Stimulated activated memory B cell treated with anti-CD40 and anti-IgM and Interleukin-4, amounts not matched to agents 10 μg/mL and 1 μg/mL and 100 μg/mL, for 72 hours (primary cell): ENCODE measurements at places on chromosomes 4 and X.

DNA sequence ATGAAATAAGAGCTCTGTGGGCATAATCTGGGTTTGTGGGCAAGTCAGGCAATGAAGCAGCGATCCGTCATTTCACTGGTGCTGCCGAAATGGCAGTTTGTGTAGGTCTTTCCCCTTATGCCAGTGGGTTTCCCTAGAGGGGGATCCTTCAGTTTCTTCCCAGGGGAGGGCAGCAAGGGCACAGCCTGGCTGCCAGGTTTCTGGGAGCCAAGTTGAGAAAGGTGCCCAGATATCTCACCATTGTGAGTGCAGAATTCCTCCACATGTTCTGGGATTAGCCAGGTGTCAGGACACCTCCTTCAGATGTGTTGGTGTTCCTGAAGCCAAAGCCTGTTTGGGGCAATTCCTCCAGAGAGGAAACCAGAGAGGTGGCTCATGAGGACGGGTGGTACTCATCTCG, 28.0 kb downstream of the MSX1 start:
- no peak for ATAC-seq

- ATAC-seq = no peak
Observed at GRCh38 chrX:152573866-152574265, 63.8 kb upstream of the GABRQ start.

DNA sequence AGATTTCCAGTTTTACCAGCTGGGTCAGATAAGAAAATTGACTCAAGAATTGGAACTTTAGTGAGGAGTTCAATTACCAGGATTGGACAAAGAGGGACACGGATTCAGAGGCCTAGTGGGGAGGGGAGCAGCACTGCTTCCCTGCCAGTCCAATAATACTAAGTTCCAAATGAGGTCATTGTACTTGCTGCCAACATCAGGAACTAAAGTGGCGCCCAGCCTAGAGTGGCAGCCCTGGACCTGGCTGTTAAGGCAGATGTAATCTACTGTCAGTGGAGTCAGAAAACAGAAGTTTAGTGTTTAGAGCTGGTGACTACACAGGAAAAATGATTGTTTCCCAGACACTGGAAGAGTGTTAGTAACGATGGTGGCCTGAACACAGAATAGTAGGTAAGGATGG, 42.7 kb upstream of the RAPGEF2 start:
- no peak for ATAC-seq

GRCh38 chrX:19886375-19886774, 1.0 kb downstream of the SH3KBP1 start:
- ATAC-seq = no peak

- no peak for ATAC-seq
Observed at GRCh38 chr4:39822662-39823061, 124.7 kb downstream of the UBE2K start.

DNA sequence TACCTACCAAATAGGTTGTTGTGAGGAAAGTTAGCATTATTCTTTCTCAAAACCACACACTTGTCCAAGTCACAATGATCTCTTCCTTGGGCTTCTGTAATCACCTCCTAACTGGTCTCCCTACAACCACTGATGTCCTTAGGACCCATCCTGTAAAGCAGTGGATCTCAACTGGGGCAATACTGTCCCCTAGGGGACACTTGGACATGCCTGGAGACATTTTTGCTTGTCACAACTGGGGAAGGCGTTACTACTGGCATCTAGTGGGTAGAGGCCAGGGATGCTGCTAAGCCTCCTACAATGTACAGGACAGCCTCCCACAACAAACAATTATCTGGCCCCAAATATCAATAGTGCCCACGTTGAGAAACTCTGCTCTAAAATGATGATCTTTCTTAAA, 118.7 kb upstream of the AP1S2 start:
- peak; percentile 53 for ATAC-seq

DNA sequence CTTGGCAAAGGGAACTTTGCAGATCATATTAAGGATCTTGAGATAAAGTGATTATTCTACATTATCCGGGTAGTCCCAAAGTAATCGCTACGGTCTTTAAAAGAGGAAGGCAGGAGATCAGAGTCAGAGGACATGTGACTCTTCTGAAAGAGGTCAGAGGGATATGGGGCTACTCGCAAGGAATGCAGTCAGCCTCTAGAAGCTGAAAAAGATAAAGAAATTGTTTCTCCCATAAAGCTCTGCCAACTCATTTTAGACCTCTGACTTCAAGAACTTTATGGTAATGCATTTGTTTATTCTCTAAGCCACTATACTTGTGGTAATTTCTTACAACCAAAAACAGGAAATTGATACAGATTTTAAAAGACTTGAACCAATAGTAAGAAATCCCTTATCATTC, 48.6 kb downstream of the NPY5R start:
- ATAC-seq = no peak

GRCh38 chr4:121129606-121130325, 34.4 kb downstream of the TNIP3 start:
- ATAC-seq = no peak

- no peak for ATAC-seq
Observed at GRCh38 chrX:87337267-87337666, 180.3 kb upstream of the KLHL4 start.

DNA sequence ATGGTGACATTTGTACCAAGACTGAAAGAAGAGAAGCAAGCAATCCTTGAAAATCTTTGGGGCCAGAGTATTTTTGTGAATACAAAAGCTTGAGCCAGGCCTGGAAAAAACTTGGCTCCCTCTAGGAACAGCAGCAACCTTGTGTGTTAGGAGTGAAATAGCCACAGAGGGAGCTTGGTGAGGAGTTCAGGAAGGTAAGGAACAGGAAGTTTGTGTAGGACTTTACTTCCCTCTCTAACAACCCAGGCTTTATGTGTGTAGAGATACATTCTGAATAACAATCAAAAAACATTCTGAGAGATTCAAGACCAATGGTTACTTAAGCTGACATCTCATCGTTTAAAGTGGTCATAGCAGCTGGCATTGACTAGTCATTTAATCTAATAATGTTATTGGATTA, 668.5 kb downstream of the PCDH18 start:
- no peak for ATAC-seq

- ATAC-seq = no peak
Observed at GRCh38 chr4:8480221-8480620, 39.6 kb downstream of the TRMT44 start.

GRCh38 chr4:48025005-48025404, 8.4 kb downstream of the NIPAL1 start:
- no peak for ATAC-seq

GRCh38 chrX:41705680-41706374, 17.1 kb downstream of the GPR34 start:
- ATAC-seq = peak; percentile 82

DNA sequence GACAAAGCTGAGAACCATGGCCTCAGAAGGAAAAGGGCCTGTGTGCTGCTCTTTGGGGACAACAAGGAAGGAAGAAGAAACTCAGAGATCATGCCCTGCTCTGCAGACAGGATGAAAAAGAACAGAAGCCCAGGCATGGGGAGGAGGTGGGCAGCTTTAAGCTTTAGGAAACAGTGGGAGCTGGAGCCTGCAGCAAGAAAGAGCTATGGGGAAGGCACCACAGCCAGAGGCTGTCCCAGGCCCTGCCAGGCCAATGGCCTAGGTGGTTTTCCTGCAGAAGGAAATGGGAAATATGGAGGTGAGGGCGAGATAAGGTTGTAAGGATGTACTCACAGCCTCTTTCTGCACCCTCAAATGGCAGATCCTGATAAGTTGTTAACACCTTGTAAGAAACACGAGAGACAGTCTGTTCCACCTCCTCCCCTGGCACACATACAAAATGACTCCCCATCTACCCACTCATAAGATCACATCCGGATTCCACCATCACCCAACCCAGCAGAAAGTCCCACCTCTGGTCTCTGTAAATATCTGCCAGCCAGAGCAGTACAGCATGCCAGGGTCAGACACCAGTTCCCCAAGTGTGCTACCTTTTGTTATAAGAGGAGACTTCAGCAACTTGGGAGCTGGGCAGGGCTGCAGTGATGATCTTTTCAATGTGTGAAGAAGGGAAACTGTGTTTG, 105.2 kb downstream of the RTL5 start:
- ATAC-seq = peak; percentile 64

DNA sequence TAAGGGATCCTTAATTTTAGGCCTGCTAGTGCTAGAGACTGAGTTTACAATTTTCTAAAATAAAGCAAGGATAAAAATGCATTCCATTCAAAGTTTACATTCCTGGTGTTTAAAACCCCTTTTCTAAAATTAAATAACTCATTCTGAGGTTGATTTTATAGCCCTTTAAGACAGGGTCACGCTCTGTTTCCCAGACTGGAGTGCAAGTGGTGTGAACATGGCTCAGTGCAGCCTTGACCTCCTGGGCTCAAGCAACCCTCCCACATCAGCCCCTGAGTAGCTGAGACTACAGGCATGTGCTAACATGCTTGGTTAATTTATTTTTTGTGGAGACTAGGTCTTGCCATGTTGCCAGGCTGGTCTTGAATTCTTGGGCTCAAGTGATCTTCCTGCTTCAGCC, 6.8 kb upstream of the CDKL2 start:
- ATAC-seq = no peak

GRCh38 chr4:183164963-183165362, 65.9 kb downstream of the WWC2 start:
- ATAC-seq = no peak

GRCh38 chr4:89023140-89023539, 33.8 kb downstream of the FAM13A start:
- no peak for ATAC-seq

GRCh38 chr4:11232015-11232414, 196.7 kb downstream of the HS3ST1 start:
- ATAC-seq = no peak

- ATAC-seq = no peak
Observed at GRCh38 chr4:74097631-74098426, 1.2 kb downstream of the CXCL2 start.

GRCh38 chrX:40459571-40460158, 121.1 kb upstream of the ATP6AP2 start:
- ATAC-seq = no peak

DNA sequence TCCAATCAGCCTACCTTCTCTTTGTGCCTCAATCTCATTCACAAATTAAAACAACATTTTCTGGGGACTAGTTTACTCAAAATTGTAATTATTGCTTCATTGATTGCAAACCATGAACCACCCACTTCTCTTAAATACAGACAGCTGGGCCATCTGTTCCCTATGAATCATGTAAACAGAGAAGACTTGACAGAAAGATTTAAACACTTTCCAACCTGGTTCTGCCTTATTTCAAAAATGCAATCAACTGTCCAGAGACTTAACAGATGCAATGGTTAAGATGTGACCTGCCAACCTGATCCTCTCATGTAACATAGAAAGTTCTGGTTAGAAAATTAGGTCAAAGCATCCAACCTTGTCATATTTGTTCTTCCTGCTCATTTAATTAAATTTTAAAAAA, 20.8 kb upstream of the SERTM2 start:
- ATAC-seq = no peak

GRCh38 chr4:73734530-73735001, 5.8 kb upstream of the CXCL8 start:
- ATAC-seq = no peak

DNA sequence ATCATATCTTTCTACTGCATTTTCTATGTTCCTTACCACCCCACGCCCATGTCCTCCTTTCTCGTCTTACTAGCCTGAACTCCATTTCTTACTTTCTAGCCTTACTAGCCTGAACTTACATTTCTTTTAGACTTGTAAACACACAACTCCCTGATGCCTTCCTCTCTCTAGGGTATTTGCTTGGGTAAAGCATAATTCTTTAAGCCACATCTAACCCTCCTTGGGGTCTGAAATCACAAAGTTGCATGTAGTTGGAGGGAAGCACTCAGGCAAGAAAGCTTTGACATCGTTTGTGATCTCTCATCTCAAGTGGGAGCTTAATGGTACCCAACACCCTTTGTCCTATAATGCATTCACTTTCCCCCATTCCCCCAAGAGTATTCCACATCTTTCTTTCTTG, 124.4 kb downstream of the SPOCK3 start:
- no peak for ATAC-seq

DNA sequence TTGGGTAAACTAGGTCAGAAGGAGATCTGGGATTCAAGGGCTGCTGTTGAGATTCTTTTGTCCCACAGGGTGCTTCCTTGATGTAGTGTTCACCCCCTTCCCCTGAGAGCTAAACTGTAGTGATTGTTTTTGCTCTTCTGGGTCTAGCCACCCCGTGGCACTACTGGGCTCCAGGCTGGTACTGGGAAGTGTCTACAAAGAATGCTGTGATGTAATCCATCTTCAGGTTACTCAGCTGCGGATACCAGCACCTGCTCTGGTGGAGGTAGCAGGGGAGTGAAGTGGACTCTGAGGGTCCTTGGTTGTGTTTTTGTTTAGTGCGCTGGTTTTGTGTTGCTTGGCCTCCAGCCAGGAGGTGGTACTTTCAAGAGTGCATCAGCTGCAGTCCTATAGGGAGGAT, 365.5 kb downstream of the ZNF674 start:
- ATAC-seq = no peak

- ATAC-seq = no peak
Observed at GRCh38 chr4:60562334-60562733, 637.8 kb upstream of the ADGRL3 start.

GRCh38 chr4:180652533-180652932, 1590.7 kb upstream of the TENM3 start:
- no peak for ATAC-seq

GRCh38 chr4:113404167-113404571, 354.7 kb downstream of the ANK2 start:
- no peak for ATAC-seq

GRCh38 chr4:84530454-84530853, 31.4 kb upstream of the NKX6-1 start:
- ATAC-seq = no peak
